NCI-H1436 (cell line): ENCODE measurements at places on chromosomes 3 and 15.

- no peak for DNase-seq
Observed at GRCh38 chr3:179072100-179072438, 460 bp upstream of the ZMAT3 start.

GRCh38 chr3:132290833-132291232 lies 26.4 kb upstream of the ACP3 start:
- no peak for DNase-seq

- no peak for DNase-seq
Observed at GRCh38 chr3:129702934-129703712, 96.6 kb upstream of the PLXND1 start.

DNA sequence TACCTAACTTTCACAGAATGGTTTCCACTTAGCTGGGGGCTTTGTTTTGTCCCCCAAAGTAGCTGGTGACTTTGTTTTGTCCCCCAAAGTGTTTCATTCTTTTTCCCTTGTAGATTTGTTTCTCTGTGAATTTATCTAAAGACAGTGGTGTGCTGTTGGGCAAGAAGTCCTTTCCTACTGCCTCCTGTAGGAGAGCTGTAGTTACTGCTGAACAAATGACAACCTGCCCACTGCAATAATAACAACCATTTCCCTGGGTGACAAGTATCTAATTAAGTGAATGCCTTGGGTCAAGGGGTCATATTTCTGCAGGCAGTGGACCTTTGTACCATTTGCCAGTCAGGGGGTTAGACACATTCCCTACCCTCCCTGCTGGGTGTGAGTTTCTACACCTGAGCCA lies 125.4 kb upstream of the BFSP2 start:
- no peak for DNase-seq

GRCh38 chr3:108134555-108134880 lies 43.7 kb upstream of the CD47 start:
- no peak for DNase-seq

DNA sequence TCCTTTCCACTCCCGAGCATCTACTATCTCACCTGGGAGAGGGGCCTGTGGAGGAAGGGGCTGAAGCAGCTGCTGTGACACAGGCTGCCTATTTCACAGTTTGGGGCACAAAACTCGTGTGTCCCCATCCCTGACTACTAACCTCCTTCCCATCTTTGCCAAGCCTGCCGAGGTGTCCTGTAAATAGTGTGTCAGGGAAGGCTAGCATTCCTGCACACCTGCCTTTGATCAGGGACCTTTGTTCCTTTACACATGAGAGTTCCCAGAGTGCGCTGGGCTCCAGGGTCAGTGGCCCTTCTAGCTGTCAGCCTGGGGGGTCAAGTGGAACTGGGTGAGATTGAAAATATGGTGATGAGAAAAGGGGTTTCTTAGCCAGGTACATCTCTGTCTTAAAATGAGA lies 13.0 kb upstream of the TF start:
- no peak for DNase-seq

GRCh38 chr15:39501366-39502081 lies 79.4 kb upstream of the THBS1 start:
- no peak for DNase-seq

- DNase-seq, result no peak
Observed at GRCh38 chr15:97037080-97037479, 706.6 kb downstream of the NR2F2 start.

GRCh38 chr15:79440355-79440908 lies 8.3 kb downstream of the MINAR1 start:
- DNase-seq, result no peak

DNA sequence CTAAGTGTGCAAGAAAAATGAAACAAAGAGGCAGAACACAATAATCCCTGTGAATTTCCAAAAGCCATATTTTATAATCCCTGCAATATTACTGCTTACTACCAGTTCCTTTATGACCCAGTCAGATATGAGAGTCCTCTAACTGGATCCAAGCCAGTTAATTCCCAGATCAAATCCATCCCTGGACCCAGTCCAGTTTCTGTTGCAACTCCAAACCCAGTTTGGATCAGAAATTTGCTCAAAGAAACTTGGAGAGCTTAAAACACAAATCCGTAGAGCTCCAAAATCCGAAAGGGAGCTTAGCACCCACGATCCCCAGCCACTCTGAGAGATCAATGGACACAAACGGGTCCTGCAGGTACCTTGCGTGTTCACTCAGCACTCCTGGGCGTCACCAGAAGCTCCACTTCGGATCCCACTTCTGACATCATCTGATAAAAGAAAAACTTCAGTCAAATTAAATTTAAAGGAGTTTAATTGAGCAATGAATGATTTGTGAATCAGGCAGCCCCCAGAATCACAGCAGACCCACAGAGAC lies 32.6 kb upstream of the THUMPD3 start:
- no peak for DNase-seq
